NCI-H2081 (cell line): ENCODE measurements at places on chromosomes 16 and 17.

DNA sequence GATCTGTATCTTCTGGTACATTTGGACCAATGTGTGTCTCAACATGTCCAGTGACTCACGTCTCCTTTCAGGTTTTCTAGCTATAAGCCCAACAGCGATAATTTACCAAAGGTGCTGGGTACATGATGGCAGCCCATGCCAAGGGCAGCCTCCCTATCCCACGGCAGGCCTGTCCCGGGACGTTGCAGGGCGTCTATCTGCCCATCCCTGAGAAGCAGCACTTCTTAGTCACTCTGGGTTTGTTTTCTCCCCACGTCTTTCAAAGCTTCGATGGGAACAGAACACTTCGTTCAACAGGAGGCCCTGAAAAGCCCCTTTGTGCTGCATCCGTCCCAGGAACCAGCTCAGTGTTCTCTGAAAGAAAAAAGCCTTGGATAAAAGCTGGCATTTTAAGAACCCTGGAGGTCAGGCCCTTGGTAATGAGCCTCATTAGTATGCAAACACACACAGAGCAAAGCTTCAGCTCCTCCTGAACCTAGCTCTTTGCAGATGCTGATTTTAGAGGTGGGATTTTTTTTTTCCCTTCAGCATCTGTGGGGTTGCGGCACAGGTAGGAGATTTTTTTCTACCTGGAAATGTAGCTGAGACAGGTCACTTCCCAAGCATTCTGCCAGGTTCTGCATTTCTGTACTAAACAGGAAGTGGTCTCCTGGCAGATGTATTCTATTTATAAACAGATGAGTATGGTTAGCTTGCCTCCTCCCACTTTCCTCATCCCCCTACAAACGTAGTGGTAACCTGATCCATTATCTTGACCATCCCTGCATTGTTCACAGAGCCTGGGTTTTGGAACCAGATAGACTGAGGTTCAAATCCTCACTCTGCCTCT is 17.5 kb upstream of the MT4 start:
- DNase-seq: no peak

GRCh38 chr17:80792373-80792781 is 199.3 kb upstream of the CHMP6 start:
- no peak for DNase-seq

DNA sequence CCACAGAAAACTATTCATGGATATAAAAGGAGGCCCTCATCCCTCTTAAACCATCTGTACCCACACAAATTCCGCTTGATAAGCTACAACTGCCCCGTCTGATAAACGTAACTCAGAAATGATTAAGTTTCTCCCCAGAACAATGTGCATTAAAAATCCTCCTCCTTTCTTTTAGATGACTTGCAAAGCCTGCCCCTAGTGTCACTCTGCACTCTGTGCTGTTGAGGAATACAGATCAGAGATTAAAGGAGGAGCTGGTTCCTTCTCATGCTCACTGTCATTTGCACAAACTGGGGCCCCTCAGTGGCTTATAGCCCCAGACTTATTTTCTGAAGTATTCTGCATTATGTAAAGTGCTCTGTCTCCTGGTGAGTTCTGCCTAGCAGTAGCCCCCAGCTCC is 33.3 kb downstream of the CDRT15 start:
- DNase-seq: no peak

- no peak for DNase-seq
Measured at GRCh38 chr16:29810699-29811169, 1.3 kb upstream of the PRRT2 start.

- no peak for DNase-seq
Measured at GRCh38 chr16:56748826-56749225, 18.9 kb downstream of the NUP93 start.

- peak; percentile 40 for DNase-seq
Measured at GRCh38 chr17:57895382-57896060, 45.7 kb upstream of the MRPS23 start.

- no peak for DNase-seq
Measured at GRCh38 chr16:79726902-79727301, 126.4 kb upstream of the MAF start.

DNA sequence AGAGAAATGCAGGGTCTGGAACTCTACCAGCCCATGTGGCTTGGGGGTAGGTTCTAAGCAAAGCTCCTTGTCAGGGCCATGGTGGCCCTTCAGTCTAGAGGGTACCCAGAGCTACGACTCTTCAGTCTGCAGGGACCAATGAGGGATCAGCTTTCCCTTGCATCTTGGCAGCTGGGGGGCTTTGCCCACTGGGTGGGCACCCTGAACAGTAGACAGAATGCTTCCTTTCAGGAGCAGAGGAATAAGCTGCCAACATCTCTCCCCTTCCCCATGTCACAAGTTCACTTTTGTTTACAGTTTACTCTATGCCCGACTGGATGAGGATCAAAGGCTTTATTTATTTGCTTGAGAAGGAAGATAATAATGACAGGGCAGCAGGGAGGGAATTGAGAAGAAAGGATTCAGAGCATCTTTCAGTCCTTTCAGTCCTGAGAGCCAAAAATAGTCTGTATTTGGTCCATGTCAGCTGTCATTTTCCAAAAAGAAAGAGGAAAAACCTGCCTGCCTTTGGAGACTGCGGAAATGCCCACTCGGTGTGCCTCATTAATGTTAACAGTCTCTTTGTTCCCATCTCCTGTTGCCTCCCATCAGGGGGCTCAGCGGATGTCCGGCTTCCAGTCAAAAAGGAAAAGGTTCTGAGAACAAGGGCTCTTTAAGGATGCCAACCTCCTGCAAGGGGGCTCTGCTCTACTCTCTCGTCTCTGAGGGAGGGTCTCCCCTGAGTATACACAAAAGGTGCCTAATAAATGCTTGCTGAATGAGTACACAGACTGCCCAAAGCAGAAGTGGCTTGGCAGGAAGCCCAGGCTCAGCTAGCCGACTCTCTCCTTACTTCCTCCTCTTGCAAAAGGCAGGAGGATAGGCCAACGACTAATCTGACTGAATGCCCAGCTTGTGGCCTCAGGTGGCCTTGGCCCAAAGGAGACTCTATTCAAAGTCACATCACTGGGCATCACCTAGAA is 17.1 kb downstream of the TRAF4 start:
- peak; percentile 59 for DNase-seq

DNA sequence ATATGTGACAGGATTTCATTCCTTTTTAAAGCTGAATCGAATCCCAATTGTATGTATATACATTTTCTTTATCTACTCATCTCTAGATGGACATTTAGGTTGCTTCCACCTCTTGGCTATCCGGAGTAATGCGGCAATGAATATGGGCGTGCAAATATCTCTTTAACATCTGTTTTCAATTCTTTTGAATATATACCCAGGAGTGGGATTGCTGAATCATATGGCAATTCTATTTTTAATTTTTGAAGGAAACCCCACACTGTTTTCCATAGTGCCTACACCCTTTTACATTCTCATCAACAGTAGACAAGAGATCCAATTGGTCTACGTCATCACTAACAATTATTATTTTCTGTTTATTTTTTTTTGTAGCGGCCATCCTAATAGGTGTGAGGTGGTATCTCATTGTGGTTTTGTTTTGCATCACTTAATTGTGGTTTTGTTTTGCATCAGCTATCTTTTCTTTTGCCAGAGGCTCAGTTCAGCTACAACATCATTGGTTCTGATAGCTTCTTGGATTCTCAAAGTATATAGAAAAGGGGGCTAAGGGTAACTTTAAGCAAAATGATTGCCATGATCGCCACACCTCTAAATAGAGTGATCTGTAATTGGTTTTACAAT is 25.6 kb upstream of the MAP2K6 start:
- DNase-seq: no peak

DNA sequence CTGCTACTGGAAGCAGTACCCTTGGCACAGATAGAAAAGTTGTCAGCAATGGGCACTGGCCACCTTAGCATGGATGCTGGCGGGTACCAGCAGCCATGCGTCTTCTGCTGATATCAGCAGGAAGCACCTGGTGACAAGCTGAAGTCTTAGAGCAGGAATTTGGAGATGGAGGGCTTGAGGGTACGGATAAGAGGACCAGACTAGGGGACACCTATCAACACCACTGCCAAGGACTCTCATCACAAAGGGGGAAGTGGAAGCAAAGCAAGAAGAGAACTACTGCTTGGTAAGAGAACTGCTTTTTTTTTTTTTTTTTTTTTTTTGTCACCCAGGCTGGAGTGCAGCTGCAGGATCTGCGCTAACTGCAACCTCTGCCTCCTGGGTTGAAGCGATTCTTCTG is 35.4 kb upstream of the LYRM9 start:
- no peak for DNase-seq

DNA sequence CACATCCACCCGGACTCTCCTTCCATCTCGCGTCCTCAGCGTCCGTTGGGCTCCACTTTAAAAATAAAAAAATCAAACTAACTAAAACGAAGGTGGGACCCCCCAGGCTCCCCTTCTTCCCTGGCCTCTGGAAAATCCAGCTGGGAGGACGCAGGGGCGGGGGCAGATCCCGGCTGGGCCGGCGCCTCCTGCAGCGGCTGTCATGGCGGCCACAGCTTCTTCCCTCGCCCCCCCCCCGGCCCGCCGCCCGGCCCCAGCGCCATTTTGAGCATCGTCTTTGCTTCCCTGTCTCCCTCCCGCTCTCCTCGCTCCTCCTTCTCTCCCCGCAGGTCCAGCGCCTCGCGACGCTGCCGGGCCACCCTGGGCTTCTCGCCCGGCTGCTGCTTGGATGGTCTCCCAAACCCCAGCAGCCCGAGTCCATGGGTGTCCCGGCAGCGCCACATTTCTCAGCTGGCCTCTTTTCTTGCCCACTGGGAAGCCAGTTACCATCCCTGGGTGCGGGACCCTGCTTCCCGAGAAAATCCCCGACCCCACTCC is 3.3 kb downstream of the HOXB2 start:
- DNase-seq: peak; percentile 77

DNA sequence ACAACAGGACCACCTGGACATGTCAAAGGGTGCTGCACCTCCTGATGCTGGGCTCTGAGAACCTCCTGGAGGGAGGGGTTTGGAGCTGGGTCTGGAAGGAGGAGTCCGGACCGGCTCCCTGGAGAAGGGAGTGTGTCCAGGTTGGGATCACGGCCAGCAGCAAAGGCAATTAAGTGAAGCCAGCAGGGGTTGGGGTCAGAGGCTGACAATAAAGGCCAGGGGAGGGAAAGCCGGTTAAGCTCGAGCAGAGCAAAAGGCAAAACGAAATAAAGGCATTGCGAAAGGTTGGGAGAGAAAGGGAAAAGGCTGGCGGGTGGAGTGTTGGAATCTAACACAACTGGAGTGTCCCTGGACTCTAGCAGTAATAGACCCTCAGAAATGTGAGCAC is 992 bp upstream of the CACNG4 start:
- no peak for DNase-seq

DNA sequence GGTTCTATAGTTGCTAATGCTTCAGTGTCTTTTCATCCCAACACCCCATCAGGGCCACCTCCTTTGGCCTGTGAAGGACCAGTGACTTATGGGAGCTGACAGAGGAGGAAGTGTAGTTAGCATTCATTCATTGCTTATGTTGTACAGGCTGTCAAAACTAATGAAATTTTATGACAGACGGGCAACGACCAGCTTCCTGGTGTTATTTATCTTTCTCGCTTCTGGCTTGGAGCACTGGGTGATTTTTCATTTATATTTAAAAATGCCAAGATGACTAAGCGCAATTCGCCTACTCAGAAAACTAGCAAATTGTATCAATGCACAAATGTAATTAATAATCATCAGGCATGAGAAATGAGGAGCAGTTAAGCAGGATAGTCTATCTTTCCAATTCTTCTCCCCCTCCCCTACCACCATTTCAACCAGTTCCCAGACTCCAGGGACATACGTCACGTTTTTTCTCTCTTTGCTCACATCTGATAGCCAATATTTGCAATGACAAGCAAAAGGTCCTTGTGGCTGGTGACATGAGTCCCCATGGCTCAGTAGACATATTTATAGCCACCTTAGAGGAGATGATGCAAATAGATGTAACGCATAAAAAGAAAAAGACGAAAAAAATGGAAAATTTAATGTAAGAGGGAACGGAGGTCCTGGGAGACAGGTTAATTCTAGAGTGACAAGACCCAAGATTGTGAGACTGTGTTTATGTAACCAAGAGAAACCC is 11.2 kb downstream of the CDRT15 start:
- DNase-seq: no peak

DNA sequence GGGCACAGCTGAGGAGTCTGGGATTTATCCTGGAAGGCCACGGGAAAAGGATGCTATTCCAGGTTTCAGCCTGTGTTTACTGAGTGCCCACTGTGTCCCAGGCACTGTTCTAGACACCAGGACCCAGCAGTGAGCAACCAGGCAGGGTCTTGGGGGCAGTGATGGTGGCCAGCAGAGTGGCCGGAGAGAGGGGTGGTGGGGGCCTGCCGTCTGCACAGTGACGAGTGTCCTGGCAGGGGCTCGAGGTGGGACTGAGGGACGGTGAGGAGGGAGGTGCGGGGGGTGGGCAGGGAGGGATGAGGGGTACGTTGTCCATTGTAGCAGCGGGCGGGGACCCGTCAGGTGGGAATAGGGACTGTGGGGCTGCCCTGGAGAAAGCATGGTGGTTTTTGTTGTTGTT is 66.3 kb upstream of the CIBAR2 start:
- DNase-seq: no peak

DNA sequence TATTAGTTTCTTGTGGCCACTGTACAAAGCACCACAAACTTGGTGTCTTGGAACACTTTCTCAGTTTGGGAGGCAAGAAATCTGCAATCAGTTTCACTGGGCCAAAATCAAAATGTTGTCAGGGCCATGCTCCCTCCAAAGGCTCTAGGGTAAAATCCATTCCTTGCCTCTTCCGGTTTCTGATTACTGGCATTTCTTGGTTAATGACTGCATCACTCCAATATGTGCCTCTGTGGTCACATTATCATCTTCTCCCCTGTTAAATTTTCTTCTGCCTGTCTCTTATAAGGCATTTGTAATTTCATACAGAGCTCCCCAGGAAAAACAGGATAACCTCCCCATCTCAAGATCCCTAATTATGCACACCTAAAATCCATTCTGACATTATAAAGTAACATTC is 34.8 kb downstream of the ZNF287 start:
- no peak for DNase-seq
